Hindlimb muscle (tissue), 1 donor: ENCODE measurements at places on chromosomes 3 and 15.
A peak's percentile ranks its signal among the peaks of the same experiment; 100 is the strongest.

- no peak for DNase-seq
These were observed 23.5 kb upstream of the NIT2 start for GRCh38 chr3:100311011-100311410.

GRCh38 chr3:49399461-49399860 is 12.3 kb downstream of the RHOA start:
- no peak for DNase-seq

GRCh38 chr3:181512787-181513186 is 198.9 kb upstream of the SOX2 start:
- no peak for DNase-seq

DNA sequence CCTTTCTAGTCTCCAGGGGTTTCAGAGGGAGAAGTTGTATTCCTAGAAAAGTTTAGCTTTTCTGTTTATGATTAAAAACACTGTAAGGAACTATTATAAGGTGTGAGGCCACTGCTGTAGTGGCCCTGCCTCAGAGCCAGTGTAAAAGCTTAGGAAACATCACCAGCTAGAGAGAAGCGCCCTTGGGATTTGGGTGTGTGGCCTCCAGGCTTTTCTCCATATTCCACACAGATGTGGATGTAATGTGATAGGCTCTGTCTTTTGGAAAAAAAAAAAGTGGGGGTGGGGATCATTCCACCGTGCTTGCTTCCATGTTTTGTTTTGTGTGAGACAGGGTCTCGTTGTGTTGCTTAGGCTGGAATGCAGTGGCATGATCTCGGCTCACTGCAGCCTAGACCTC is 13.9 kb downstream of the SEC61A1 start:
- DNase-seq: no peak

DNA sequence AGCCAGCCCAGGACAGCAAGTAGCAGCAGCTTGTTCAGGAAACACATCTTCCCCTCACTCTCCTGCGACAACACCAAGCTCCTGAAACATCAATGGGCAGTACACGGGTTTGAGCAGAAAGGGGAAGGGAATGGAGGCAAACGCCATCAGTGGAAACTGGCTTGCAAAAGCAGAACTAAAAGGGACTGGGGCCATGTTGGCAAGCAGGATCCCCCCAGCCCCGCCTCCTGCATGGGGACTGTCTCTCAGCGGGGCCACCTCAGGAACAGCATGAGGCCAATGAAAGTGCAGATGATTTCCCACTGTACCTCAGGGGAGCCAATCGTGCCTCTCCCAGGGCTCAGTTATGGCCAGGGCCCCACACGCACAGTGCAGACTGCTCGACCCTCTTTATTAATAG is 6.8 kb downstream of the CDAN1 start:
- no peak for DNase-seq

DNA sequence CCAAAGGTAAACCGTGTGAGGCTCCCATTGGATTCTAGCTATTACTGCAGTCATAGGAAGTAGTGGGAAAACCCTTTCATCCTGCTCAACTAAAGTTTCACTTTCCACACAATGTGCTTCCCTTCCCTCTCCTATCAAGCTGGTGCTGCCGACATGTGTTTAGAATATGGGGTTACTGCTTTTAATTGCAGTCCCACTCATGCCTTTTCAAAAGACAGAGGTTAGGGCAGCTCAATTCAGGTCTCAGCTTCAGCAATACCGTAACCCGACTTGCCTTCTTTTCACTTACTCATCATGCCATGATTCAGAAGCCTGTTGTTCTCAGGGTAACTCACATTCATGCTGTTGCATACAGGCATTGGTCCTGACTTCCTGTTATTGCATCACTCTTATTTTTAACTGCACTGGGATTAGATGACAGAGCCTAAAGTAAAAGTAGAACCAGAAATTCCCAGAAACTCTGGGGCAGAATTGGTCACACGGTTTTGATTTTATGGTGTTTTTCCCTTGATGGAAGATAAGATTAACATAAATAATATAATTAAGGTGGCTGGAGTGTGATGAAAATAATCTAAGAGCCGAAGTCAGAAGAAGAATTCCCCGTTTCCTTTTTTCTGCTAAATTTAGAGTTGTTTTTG is 45.7 kb downstream of the C2CD4B start:
- DNase-seq: no peak

DNA sequence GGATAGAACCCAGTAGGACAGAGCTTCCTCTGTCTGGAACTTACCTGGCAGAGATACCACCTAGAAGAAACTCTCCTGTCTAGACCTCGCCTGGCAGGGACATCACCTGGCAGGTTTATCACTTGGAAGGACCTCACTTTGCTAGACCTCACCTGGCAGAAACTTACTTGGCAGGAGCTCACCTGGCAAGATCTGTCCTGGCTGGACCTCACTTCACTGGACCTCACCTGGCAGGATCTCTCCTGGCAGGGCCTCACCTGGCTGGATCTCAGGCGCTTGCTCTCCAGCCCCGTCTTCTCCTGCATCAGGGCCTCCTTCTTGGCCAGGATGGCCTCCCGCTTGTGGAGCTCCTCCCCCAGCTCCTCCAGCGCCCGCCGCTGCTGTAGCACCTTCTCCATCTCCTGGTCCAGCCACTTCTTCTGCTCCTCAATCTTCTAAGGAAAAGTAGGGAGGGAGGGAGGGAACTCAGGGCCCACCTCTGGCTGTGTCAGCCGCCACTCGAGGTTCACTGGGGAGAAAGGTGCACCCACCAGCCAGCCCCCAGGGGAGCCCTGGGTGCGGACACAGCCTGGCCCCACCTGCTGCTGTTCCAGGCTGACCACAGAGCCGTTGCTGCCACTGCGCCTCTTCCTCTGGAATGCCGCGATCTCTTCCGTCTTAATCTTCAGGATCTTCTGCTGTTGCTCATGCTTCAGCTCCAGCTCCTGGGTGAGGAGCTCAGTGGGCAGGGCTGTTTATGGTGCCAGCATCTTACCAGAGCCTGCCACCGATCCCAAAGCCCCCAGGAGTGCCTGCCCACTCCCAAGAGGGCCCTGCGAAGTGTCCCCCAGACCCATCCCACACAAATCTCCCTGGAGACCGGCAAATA is 22.5 kb downstream of the KIF7 start:
- DNase-seq: no peak

- no peak for DNase-seq
These were observed 71.6 kb downstream of the LRTM1 start for GRCh38 chr3:54856271-54856670.

DNA sequence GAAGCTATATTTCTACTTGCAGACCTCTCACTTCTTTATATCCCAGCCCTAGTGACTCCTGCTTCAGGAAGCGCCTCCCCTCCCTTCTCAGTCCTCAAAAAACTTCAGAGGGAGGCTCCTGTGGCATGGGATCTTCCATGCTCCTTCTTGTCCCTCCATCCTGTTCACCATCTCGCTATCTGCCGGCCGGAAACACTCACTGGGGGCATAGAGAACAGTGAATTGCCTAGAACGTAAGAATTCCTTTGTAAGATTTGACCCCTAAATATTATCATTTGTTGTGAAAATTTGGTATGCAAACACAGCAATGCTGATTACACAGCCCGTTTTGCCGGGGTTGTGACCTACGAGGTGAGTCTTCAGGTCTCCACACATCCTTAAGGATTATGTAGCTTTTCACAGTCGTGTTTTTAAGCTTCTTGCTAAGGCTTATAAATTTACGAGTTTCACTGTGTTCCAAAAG is 218.7 kb upstream of the ATP10A start:
- DNase-seq: peak; percentile 4

- no peak for DNase-seq
These were observed 19.5 kb downstream of the ARHGEF3 start for GRCh38 chr3:56782215-56782614.

DNA sequence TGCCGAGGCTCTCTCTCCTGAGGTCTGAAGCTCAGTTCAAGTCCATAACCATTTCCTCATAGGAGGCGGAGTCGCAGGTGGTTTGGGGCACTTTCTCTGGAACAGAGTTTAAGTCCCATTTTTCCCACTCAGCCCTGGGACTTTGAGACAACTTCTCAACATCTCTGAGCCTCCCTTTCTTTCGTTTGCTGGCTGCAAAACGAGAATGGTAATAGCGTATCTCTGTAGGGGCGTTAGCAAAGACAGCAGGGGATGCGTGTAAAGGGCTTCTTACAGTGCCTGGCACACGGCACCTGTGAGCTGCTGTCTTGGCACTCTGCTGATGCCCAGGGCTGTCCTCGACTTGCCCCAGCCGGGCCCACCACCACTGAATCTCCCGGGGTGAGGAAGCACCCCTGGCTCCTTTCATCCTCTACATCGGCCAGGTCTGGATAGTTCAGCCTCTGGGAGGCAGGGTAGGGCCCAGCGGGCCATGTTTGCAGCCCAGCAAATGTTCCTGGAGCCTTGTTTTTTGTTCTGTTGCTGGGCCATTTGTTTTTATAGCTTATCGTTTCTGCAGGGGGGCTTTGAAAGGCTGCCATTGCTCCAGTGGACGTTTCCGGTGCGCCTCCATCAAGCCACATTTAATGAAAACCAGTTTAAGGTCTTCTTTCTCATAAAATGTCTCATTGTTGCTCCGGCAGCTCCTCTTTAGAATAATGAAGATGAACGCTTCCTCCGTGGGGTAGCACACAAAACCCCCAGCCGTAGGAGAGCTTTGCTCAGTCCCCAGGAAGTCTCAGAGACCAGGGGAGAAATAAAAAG is 60.0 kb upstream of the WNT5A start:
- DNase-seq: no peak

DNA sequence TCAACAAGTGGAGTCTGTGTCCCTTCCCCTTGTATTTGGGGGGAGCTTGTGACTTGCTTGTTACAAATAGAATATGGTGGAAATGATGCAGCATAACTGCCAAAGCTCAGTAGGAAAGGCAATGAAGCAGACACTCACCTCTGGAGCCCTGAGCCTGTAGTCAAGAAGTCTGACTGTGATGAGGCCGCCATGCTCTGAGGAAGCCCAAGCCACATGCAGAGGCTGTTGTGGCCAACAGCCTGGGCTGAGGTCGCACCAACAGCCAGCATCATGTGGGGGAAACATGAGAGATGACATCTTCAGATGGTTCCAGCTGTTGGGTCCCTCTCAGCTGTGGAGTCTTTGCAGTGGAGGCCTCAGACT is 161.4 kb downstream of the CHSY1 start:
- no peak for DNase-seq

DNA sequence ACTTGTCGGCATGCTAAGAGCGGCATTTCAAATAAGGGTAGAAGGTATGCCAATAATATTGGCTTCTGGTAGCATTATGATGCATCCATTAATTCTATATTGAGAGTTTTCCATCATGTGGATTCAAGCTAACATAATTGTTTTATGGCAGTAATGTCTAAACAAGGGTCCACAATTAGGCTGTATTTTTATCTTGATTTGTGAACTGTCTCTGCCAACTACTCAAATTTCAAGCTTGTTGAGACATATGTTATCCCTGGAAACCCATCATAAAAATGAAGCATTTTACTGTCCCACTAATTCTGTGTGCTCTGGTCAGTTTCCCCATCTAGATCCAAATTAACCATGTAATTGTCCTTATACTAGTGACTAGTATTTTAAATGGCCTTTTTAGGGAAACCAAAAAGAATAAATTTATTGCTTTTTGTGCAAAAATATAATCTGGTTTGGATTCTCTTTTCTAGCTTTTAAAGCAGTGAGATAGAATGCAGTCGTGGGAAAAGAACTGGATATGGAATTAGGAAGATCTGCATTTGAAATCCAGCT is 1.2 kb upstream of the OSTN start:
- DNase-seq: no peak

GRCh38 chr15:69806287-69806915 is 291.3 kb downstream of the TLE3 start:
- DNase-seq: no peak

DNA sequence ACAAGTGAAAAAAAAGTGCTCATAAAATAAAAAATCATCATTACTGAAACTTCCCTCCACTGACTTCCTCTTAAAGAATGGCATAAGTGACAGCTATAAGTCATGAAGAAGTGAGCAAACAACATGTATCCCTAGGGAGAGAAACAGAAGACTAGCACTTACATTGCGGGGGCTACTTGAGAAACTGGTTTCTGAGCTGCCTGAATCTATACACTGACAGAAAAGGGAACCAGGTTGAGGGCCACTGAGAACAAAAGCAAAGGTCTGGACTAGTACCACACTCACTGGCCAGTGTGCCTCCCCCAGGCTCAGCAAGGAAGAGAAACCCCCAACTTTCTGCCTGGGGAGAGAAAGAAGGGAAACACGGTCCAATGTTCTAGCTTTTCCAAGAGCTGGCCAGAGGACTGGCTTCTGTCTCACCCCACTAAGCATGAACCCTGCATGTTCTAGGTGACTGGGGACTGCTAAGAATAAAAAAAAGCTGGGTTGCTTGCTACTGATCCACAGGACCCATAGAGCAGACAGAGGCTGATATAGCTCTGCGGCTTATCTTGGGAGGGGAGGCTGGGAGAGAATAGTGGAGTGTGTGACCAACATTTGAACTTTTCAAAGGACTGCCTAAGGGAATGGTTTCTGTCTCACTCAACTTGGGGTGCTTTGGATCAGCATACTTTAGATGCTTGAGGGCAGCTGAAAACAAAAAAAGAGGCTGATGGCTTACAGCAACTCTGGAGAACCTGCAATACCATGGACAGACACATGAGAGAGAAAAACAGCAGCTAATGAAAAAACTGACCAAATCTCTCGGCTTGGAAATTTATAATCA is 8.1 kb downstream of the RAD18 start:
- no peak for DNase-seq

DNA sequence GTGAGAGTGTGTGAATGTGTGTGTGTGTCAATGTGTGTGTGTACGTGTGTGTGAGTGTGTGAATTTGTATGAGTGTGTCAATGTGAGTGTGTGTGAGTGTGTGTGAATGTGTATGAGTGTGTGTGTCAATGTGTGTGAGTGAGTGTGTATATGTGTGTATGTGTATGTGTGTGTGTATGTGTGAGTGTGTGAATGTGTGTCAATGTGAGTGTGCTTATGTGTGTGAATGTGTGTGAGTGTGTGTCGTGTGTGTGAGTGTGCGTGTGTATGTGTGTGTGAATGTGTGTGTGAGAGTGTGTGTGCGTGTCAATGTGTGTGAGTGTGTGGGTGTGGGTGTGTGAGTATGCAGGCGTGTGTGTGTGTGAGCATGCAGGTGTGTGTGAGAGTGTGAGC is 93.5 kb upstream of the ALDH1A3 start:
- DNase-seq: no peak

DNA sequence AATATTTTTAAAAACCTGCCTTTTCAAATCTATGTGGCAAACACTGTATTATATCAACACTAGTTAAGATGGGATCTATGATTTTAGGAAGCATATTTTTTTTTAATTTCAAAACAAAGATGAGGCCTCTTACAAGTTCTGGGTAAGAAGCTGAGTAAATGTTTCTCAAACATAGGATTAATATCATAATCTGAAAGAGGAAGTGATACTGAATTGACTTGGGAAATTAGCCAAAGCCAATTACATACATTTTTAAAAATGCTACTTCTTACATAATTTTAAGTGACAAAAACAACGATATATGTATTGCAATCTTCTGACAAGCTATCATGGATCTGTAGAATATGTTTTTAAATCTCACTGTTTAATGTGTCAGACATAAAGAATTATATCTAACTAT is 135.1 kb upstream of the UBP1 start:
- no peak for DNase-seq
